ENCODE measurements at places on chromosomes 4 and X. TPM values are rescaled to one million over a fixed set of nuclear protein-coding genes. Genes with fewer than 3 reads are reported as not detected.

The MSANTD1 gene
- total RNA-seq = 3.3 TPM

The MAGED4B gene
- total RNA-seq = 1.8 TPM

The SHISA3 gene
- 0.59 TPM for total RNA-seq

The EREG gene
- total RNA-seq = 0.07 TPM

The ETDB gene
- not detected for total RNA-seq

The PDLIM3 gene
- total RNA-seq = 213 TPM

The SPARCL1 gene
- total RNA-seq = 1,431 TPM

The CD38 gene
- 2.9 TPM for total RNA-seq

The CEP135 gene
- 27.1 TPM for total RNA-seq

The DIPK2B gene
- 95.6 TPM for total RNA-seq

The RENBP gene
- 2.8 TPM for total RNA-seq

The DTHD1 gene
- total RNA-seq = 2.4 TPM

The PHKA1 gene
- total RNA-seq = 2.1 TPM

The ARHGAP36 gene
- 0.55 TPM for total RNA-seq

The STOX2 gene
- total RNA-seq = 4.1 TPM

The TAF7L gene
- total RNA-seq = 1.2 TPM

The ZNF81 gene
- total RNA-seq = 14.7 TPM

The CYSLTR1 gene
- 1.8 TPM for total RNA-seq

The SCLT1 gene
- 47.5 TPM for total RNA-seq

The DMP1 gene
- not detected for total RNA-seq

The H2BW1 gene
- total RNA-seq = not detected

The ITIH6 gene
- not detected for total RNA-seq

The NKRF gene
- 9.7 TPM for total RNA-seq

The ARR3 gene
- total RNA-seq = not detected

The CFAP299 gene
- not detected for total RNA-seq

The SAGE1 gene
- total RNA-seq = not detected

The CTAG1A gene
- total RNA-seq = not detected

The FRMPD3 gene
- total RNA-seq = not detected

The ZMYM3 gene
- total RNA-seq = 37.9 TPM

The F8 gene
- 11.8 TPM for total RNA-seq

The THAP9 gene
- 2.3 TPM for total RNA-seq

The TBX22 gene
- not detected for total RNA-seq

The ADAM29 gene
- not detected for total RNA-seq

The FABP2 gene
- not detected for total RNA-seq

The TECRL gene
- not detected for total RNA-seq

The STK32B gene
- total RNA-seq = 4.1 TPM

The C1QTNF7 gene
- 31.5 TPM for total RNA-seq

The RAB33A gene
- 1.8 TPM for total RNA-seq

The SSX4B gene
- total RNA-seq = not detected

The SH3RF1 gene
- total RNA-seq = 41.2 TPM

The NAA11 gene
- not detected for total RNA-seq

The HTRA3 gene
- total RNA-seq = 28.5 TPM

The TLL1 gene
- 15.6 TPM for total RNA-seq

The SOD3 gene
- total RNA-seq = 61.0 TPM

The MAGEE2 gene
- total RNA-seq = not detected

The BMP3 gene
- not detected for total RNA-seq

The UGT2B15 gene
- total RNA-seq = not detected

The MAGEA1 gene
- not detected for total RNA-seq

The PABPC1L2A gene
- total RNA-seq = not detected

The LRRC66 gene
- total RNA-seq = not detected

The PLP1 gene
- 0.88 TPM for total RNA-seq

The DCAF12L1 gene
- total RNA-seq = not detected
